Skeletal muscle cell (primary cell): ENCODE measurements at places on chromosomes 1 and 21.

GRCh38 chr1:111302374-111302773 lies 11.7 kb downstream of the CHIA start:
- no peak for DNase-seq

DNA sequence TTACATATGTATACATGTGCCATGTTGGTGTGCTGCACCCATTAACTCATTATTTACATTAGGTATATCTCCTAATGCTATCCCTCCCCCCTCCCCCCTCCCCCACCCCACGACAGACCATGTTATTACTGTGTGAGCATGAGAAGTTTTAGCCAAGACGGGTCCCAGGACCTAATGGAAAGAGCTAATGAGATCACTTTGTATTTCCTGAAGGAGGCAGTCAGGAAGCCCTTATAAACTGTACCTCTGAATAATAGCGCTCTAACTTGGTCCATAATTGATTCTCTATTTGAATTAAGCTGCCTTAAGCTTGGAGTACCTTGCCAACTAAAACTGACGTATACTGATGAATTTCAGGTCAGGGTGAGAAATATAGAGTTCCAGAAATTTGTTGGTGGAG lies 4.1 kb upstream of the NEGR1 start:
- no peak for DNase-seq

DNA sequence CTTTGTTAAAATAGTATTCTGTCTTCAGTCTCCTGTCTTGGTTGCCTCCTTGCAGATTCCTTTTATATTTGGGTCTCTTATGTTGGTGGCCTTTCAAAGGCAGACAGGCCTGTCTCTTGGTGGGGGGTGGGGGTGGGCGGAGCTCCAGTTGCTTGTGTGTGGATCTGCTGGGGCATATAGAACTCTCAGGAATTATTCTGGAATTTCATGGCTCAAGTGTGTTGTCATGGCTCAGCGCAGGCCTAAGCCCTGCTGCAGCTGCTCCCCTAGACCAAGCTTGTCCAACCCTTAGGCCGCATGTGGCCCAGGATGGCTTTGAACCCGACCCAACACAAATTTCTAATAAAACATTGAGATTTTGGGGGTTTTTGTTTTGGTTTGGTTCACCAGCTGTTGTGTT lies 8.0 kb downstream of the C1orf35 start:
- DNase-seq = no peak

DNA sequence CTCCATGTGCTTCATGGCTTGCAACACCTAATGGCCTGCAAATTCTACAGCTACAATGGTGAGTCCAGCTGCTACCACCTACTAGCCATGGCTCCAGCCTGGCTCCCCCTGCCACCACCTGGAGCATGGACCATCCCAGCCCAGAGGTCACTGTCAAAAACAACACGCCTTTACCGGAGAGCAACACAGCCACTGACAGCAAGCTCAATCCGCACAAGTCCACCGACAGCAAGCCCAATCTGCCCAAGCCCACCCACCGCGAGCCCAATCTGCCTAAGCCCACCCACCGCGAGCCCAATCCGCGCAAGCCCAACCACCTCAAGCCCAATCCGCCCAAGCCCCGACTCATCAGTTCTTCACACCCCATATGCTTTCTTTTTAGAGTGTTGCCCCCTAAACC lies 128.2 kb downstream of the KIF26B start:
- no peak for DNase-seq

DNA sequence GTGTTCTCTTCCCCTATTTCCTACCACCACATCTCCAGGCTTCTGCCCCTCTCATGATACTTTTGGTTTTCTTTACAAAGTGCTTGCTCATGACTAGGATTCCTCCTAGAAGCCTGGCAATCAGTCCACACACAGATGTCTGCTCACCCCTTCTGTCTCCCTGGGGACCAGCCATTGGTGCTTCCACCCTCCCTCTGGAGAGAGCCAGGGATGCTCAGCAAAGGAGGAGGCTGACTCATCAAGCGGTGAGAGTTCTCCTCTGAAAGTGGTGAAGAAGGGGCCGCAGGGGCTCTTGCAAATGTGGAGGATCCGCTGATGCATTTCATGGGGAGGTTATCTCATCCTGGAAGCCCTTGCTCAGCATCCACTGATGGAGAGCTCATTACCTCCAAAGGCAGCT lies 14.5 kb downstream of the NT5C1A start:
- no peak for DNase-seq

GRCh38 chr1:175757381-175758015 lies 14.1 kb upstream of the TNR start:
- DNase-seq = no peak

GRCh38 chr21:29221253-29221744 lies 77.4 kb upstream of the BACH1 start:
- peak; percentile 55 for DNase-seq

- no peak for DNase-seq
These were observed 94.0 kb downstream of the SLC35F3 start for GRCh38 chr1:233998456-233998855.

DNA sequence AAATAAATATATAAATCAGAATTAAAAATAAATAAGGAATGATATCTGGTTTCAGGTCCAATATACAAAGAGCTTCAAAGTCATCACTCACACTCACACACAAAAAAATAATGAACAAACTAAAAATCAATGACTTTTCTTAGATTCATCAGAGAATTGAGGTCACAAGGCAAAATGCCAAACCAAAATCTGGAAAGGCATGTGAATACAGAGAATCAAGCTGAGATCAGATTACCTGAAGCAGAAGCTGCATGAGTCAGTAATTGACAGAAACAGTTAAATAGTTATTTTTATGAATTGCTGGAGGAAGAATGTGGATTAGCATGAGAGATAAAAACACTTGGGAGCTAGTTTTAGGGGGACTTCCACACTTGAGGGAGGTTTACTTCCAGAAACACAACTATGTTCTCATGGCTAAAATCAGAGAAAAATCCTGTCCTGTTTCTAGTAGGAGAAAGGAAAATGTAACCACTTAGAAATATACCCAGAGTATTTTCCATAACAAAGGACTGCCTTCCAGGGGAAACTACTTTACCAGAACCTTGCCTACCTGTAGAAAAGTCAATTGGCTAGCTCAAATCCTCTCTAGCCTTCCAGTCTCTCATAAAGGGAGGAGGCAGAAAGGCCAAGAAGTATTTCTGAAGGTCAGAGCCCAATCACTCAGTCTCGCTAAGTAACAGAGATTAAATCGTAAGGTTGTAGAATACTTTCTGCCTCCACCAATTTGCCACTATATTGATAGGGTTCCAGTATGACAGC lies 536.6 kb upstream of the NR5A2 start:
- DNase-seq = peak; percentile 69

- DNase-seq = no peak
These were observed 99.5 kb downstream of the FGGY start for GRCh38 chr1:59396387-59396786.

GRCh38 chr21:33641352-33642026 lies at the start of gene CRYZL1:
Gene CRYZL1 (minus strand): TSS chr21:33641741. CDS start chr21:33631551, 10,190 bp downstream.
- peak; percentile 98 for DNase-seq

GRCh38 chr1:242187171-242187570 lies 188.3 kb upstream of the MAP1LC3C start:
- DNase-seq = no peak

GRCh38 chr1:61323681-61324328 lies 241.4 kb downstream of the NFIA start:
- no peak for DNase-seq

DNA sequence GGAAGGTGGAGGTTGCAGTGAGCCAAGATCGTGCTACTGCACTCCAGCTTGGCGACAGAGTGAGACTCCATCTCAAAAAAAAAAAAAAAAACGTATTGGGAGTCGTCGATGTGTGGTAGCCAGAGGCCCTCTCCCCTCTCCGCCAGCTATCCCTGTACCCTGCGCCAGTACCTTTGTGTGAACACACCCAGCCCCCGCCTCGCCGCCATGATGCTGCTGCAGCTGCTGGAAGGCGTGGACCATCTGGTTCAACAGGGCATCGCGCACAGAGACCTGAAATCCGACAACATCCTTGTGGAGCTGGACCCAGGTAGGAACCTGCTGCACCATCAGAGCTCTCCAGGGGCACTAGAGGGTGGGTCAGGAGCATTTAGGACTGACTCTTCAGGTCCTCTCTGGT lies 12.2 kb downstream of the PINK1 start:
- DNase-seq = no peak

DNA sequence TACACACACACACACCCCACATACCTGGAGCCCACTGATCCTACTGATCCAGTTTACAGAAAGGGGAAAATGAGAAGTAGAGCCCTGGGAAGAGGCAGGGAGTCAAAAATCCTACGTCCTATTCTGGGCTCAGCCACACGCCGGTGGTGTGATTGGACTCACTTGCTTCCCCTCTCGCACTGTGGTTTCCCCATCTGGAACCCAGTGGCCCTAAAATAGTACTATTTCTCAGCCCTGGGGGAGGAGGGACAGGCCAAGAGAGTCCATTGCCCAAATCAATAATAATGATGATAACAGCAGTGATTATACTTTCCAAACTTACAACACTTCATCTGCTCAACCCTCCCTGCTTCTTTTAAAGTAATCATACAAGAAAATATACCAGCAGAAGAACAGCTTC lies 2.9 kb upstream of the PIGR start:
- DNase-seq = no peak

DNA sequence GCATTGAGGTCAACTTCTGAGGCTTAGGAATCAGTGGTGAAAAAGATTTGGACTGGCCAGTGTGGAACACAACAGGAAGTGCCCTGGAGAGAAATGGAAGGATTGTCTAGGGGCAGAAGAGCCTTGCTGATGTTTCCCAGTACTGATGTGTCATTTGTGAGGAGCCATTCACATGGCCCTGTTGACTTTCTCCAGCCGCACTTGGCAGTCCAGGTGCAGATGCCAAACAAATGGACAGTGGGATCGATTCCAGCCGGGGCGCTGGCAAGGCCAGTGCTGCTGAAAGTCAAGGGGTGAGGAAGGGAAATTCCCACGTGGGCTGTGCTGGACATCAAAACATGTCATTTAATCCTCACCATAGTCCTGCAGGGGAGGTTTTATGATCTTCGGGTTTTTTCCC lies 4.9 kb upstream of the TRIM63 start:
- DNase-seq = no peak

DNA sequence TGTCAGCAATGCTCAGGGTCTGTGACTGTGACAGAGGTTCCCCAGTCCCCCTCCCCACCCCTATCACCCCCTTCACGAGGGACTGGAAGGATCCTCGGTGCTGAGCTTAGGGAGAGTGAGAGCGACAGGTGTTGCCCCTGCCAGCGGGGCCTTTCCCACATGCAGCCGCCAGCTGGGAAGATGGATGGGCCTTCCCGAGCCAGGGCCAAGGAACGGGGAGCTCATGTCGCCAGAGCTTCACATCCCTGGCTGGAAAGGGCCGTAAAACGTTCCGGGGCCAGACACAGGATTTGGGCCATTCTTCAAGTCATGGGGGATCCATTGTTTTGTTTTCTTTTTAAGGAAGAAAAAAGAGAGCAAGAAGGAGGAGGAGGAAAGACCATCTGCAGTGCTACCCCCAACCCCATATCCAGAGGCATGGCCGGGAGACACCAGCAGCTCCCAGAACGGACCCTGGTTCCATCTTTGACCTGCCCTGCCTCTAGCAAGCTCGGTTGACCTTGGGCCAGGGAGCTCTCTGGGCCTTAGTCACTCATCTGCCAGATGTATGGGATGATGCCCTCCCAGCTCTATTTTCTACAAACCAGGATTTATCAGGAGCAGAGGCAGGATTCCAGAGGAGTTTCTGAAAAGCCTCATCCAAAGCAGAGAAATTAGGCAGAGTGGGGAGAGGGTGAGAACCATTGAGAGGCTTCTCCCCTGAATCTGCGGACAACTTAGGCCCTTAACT lies 54.1 kb downstream of the TAS1R2 start:
- DNase-seq = peak; percentile 6

GRCh38 chr1:197222780-197223179 lies 45.3 kb upstream of the CRB1 start:
- no peak for DNase-seq

GRCh38 chr1:232260861-232261260 lies 369.1 kb downstream of the SIPA1L2 start:
- DNase-seq = no peak
